ENCODE measurements at places on chromosomes 3 and 15.

DNA sequence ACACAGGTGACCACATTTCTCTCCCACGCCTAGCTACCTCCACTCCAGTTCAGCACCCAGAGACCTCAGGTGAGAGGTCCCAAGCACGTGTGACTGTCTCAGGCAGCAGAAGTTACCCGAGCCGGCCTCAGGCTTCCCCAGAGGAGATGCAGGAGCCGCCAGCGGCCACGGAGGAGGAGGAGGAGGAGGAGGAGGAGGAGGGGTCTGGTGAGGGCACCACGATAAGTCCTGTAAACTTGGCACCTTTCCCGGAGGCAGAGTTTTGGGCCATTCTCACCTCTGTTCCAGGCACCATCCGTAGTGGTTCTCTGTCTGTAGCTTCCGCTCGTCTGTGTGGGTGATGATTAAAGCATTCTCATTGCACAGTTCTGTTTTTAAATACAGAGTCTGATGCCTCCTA lies 56.1 kb downstream of the CCK start:
- no peak for DNase-seq

DNA sequence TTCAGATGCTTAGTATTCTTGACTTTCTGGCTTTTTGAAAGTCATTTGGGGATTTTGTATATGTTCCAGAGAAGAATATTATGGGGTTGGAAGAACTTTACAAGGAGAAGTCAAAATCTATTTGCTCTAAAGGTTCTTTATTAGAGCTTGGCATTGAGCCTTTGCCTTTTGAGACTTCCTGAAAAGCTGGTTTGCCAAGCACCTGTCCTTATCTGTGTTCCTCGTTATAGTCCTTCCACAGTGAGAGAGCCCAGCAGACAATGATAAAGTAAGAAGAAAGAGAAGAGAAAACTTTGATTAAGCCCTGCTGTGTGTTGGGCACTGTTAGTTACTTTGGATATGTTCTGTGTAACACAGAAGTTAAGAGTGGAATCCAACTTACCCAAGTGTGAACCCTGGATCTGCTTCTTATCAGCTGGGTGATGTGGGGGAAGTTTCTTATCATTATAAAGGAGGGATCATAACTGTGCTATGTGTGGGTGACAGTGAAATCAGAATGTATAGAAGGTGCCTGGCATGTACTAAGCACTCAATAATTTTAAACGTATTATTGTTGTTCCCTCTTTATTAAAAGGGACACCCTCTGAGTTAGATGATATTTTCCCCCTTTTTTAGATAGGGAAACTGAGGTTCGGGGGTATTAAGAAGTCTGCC lies 44.3 kb upstream of the POLR2M start:
- no peak for DNase-seq

- peak; percentile 10 for DNase-seq
Measured at GRCh38 chr3:48299746-48300712, 33.4 kb downstream of the SPINK8 start.

DNA sequence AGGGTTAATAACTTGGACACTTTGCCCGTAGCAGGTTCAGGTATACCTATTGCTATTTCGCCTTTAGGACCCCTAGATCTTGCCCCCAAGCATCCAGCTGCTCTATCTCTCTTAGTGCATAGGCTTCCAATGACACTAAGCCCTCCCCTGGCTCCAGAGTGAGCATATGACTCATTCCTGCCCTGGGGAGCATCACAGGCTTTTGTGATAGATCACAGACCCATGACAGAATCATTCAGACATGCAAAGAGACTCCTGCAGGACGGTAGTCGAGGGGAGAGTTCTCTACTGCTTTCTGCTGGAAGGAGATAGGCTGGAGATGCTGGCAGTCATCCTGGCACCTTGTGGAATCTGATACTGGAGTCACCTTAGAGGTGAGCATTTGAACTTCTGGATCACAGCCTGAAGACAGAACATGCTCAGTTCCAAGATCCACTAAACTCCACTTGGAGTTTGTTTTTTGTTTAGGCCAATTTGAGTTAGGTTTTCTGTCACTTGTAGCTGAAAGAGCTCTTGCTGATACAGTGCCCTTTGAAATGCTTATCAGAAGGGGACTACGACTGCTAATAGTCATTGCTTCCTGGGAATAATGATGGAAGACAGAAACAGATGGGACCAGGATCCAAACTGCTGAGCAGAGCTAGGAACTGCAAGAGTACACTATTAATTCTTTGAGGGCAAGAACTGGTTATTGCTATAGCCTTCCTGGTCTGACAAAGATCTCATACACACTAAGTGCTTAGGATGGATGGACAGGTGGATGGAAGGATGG lies 11.0 kb downstream of the LYSMD2 start:
- peak; percentile 81 for DNase-seq

DNA sequence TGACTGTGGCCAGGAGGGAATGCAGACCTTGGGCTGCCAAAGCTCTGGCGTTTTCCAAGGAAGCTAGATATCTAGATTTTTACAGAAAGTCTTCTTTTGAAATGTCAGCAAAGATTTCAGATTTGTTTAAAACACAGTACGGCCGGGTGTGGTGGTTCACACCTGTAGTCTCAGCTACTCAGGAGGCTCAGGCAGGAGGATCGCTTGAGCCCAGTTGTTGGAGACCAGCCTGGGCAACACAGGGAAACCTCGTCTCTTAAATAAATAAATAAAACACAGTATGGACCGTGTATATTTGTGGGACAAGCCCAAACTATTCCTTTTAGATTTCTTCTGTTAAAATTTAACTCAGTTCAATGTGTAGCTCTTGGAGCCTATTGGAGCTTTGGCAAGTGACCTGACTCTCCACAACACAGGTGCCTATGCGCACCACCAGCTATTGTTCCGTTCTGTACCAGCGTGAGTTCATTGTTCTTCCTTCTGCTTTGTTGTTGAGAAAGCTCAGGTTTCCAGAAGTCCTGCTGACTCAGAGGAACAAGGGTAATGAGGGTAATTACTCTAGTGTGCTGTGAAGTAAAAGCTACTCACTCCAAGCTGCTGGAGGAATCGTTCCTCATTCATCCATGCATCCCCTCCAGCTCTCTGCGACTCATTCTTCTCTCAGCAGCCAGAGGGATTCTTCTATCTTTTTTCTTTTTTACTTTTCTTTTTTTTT lies 73.1 kb upstream of the SLC6A6 start:
- DNase-seq, result peak; percentile 23

DNA sequence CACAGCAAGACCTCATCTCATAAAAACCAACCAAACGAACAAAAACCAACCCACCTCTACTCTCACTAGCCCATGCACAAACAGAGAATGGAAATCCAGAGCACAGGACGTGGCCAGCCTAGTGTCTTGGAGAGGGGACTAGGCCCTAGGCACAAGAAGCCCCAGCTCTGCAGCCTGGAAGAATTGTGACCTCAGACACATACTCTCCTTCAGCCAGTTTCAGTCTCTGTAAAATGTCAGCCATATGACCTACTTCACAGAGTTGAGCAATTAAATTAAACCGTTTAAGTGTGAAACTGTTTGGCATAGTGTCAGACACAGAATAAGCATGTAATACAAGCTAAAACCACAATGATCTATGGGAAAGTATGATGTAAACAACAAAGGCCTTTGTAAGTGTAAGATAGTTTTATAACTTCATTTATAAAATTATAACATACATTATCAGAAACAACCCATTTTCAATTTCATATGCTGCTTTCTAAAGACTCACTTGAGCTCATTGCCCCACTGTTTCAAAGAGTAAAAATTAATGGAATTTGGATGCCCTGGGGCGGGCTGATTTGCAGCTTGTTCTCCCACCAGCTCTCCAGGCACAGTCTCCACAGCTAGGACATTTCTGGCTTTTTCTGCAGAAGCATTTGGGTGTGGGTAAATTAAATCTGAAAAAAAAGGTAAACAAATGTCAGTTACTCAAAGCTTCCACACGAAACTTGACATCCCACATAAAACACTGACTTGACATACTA lies 32.9 kb downstream of the TBC1D2B start:
- DNase-seq, result no peak

- no peak for DNase-seq
Measured at GRCh38 chr3:111278959-111279358, 207.3 kb downstream of the NECTIN3 start.

- DNase-seq, result no peak
Measured at GRCh38 chr3:61862614-61863289, 301.4 kb downstream of the PTPRG start.

DNA sequence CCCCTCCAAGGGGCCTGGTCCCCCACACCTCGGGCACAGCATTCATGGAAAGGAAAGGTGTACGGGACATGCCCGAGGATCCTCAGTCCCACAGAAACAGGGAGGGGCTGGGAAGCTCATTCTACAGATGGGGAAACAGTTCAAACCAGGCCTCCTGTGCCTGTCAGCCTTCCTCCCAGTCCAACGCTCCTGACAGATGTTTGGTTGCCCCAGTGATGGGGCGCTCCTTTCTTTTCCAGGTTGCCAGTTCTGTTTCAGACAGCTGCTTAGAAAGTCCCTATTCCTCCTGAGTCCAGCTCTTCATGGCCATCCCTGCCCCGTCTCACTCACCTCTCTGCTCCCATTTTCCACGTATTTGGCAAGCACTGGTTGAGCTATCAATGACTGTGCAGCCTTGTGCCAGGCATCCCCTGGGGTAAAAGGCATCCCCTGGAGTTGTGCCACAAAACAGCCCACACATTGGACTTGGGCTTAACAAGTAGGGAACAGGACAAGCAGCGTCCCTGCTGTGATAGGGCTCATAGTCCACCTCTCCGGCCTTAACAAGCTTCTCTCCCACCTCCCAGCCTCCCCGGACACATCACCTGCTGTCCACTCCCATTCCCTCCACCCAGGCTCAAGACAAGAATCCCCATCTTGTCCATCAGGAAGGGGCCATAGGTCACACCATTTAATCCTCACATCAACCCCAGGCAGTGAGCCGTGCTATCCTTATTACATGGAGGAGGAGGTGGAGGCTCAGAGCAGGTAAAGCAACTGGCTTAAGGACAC lies 6.6 kb downstream of the OXTR start:
- DNase-seq, result no peak

- peak; percentile 70 for DNase-seq
Measured at GRCh38 chr15:62068071-62068809, 1.5 kb downstream of the C2CD4A start.

DNA sequence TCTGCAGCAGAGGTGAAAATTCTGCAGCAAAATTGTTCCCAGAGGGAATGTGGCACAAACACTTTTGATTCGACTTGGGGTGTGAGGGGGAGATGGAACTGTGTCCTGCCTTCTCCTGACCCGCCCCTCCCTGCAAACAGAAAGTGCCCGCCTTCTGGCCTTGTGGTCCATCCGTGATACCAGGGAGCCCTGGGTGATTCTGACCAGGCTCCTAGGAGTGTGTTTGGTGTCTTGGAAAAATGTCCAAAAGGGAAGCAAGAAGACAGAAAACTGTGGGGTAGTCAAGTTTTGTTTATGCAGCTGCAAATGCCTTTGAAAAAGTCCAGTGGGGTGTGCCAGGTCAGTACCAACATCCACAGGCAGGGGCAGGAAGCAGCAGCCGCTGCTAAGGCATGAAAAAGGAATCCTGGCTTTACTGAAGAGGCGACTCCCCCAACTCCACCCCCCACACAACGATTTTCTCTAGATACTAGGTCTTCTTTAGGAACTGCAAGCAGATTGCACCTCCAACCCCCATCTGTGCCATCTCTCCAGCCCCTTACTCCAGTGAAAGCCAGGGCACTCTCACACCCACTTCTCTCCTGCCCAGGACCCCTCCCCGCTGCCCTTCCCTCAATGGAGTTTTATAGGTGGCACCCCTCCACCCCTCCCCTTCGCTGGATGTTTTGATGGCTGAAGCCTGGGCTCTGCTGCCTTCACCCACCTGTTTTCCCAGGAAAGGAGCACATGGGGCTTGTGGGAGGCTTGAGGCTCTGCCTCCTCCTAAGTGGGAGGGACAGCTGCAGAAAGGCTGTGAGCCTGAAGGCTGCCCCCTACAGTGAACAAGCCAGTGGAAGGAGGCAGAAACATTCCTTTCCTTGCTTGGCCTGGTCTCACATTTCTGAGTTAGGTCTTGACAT lies 82.4 kb upstream of the HERC1 start:
- DNase-seq, result peak; percentile 23

- no peak for DNase-seq
Measured at GRCh38 chr3:127264794-127265514, 22.9 kb downstream of the PRR20G start.

- DNase-seq, result peak; percentile 27
Measured at GRCh38 chr3:35659768-35660167, 20.4 kb downstream of the ARPP21 start.

GRCh38 chr3:182795389-182795782 lies 2.1 kb downstream of the ATP11B start:
- peak; percentile 17 for DNase-seq

- no peak for DNase-seq
Measured at GRCh38 chr15:43493703-43494472, 932 bp upstream of the TP53BP1 start.

DNA sequence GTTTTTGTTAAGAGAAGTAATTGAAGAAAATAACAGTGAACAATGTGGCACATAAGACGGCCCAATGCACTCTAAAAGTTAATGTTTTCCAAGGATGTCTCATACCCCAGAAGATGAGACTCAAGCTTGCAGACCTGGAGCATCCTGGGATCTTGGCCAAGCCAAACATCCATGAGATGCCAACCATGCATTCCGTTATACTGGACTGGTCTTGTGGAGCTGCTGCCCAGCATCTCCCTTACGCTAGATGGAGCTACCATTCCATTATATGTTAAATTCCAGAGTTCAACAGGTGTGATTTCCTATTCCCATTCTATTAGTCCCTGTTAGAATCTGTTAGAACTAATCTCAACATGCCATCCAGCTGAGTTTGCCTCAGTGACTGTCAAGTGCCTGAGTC lies 181.8 kb downstream of the PDCD6IP start:
- DNase-seq, result peak; percentile 53

DNA sequence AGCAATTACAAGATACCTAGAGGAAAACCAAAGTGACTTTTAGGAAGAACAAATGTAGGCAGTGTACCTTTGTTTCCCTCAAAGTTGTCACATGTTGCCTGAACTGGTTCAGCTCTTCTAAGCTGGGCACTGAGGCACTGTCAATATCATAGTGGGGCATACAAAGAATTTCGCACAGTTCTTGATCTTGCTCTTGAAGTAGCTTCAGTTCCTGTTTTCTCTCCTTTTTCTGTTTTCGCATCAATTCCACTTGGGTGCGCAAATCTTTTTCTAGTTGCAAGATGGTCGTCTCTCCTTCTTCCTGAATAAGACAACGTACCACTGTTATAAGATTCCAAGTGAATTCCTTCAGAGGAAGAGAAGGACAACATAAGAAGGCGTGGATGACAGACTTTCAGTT lies 12.7 kb downstream of the PRC1 start:
- no peak for DNase-seq
